Pancreas (tissue), 10 donors: ENCODE measurements at places on chromosomes 4 and X. TPM values are rescaled to one million over a fixed set of nuclear protein-coding genes. Genes with fewer than 3 reads are reported as not detected.

- DNase-seq: no peak
Observed at GRCh38 chr4:86630629-86631028, 36.5 kb downstream of the PTPN13 start.

DNA sequence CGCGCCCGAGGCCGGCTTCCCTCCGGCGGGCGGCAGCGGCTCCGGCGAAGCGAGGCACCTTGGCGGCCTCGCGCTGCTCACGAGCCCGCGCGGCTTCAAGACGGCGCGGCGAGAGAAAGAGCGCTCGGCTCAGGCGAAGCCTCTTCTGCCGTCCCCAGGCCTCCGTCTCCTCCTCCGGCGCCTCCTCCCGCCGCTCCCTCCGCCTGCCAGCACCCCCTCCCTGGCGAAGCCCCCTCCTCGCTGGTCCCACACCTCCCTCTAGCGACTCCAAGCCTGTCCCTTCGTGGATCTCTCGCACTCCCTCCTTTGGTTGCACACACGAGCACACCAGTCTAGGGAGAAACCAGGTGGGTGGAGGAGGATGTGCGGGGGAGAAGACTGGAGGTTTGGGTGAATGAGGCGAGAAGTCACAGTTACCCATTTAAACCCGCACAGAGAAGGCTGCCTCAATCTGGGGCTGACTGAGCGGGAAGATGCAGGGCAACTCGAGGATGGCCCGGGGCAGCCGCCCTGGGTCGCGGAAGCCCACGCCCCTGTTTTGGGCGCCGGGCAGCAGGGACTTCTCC is at the start of gene CAMK2D:
Gene CAMK2D, minus strand, starts transcription at position 119 of the 566 bp plus-strand sequence. CDS start 670 bp downstream, outside the sequence.
- peak; percentile 95 for DNase-seq

GRCh38 chr4:26402458-26402857 is 81.6 kb downstream of the RBPJ start:
- DNase-seq: no peak

DNA sequence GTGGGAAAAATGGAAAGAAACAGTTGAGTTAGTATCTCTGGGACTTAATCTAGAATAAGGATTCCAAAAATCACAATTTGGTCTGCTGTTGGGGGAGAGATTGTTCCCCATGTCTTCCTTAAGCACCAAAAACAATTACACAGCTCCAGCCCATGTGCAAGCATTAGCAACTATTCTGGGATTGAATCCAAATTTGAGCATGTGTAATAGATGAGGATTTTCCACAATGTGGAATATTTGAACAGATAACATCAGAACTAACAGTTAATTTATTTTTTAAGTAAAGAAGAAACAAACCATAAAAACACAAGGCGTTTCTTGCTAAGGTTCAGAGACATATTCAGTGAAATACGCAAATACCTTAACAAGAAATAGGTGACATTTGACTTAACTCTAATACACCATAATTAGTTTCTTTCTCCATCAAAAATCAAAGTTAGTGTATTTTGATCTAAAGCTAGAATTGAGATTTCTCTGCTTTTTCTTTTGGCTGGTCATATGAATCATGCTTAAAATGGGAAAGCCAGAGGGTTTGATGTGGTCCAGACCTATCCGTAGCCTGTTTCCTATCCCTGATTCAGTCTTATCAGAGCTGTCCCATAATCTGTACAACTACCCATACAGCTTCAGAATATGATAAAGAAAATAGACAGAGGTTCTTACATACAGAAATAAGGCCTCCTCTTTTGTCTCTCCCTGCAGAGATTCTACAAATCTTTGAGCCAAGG is 413.4 kb downstream of the PACRGL start:
- no peak for DNase-seq

GRCh38 chr4:970046-970745 is 3.2 kb downstream of the DGKQ start:
- no peak for DNase-seq

DNA sequence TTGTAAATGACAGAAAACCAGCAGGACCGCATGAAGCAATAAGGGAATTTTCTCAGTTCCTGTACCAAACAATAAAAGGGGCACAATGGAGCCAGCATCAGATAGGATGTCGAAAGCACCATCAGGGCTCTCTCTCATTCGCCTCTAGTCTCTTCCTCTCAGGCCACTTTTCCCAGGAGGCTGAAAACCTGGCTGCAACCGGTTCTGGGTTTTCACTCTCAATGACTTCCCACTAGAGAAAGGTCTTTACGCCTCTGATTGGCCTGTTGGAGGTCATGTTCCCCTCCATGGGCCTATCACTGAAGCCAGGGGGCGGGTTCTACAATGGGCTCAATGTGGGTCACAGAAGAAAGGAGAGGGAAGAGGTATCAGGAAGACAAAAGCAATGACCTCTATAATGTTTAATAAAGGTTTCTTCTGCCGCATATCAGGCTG is 29.3 kb downstream of the ZNF827 start:
- no peak for DNase-seq

- DNase-seq: no peak
Observed at GRCh38 chrX:103415068-103415467, 38.7 kb downstream of the BEX3 start.

DNA sequence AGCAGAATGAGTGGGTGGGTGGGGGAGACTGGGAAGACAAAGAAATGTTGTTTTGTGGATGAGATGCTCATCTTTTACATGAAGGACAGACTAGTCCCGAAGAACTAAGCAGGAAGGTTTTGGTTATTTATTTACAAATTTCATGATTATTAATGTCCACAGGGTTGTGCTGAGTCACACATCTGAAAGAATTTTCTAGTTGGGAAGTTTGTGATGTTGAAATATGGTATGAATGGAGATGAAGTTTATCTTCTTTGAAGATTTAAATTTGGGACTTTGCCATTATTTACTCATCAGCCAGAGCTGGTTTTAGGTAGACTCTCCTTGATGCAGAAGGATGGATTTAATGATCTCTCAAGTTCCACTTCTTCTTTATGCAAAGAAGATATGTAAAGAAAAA is 75.5 kb downstream of the MOSPD2 start:
- no peak for DNase-seq

GRCh38 chr4:121053601-121054143 is 18.7 kb downstream of the NDNF start:
- no peak for DNase-seq

- DNase-seq: no peak
Observed at GRCh38 chrX:16839852-16840460, 30.2 kb downstream of the RBBP7 start.

DNA sequence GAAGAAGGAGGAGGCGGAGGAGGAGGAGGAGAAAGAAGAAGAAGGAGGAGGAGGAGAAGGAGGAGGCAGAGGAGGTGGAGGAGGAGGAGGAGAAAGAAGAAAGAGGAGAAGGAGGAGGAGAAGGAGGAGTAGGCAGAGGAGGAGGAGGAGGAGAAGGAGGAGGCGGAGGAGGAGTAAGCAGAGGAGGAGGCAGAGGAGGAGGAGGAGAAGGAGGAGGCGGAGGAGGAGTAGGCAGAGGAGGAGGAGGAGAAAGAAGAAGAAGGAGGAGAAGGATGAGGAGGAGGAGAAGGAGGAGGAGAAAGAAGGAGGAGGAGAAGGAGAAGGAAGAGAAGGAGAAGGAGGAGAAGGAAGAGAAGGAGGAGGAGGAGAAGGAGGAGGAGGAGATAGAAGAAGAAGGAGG is 19.9 kb downstream of the MRFAP1 start:
- DNase-seq: no peak

- no peak for DNase-seq
Observed at GRCh38 chrX:119878740-119879139, 7.1 kb downstream of the NDUFA1 start.

DNA sequence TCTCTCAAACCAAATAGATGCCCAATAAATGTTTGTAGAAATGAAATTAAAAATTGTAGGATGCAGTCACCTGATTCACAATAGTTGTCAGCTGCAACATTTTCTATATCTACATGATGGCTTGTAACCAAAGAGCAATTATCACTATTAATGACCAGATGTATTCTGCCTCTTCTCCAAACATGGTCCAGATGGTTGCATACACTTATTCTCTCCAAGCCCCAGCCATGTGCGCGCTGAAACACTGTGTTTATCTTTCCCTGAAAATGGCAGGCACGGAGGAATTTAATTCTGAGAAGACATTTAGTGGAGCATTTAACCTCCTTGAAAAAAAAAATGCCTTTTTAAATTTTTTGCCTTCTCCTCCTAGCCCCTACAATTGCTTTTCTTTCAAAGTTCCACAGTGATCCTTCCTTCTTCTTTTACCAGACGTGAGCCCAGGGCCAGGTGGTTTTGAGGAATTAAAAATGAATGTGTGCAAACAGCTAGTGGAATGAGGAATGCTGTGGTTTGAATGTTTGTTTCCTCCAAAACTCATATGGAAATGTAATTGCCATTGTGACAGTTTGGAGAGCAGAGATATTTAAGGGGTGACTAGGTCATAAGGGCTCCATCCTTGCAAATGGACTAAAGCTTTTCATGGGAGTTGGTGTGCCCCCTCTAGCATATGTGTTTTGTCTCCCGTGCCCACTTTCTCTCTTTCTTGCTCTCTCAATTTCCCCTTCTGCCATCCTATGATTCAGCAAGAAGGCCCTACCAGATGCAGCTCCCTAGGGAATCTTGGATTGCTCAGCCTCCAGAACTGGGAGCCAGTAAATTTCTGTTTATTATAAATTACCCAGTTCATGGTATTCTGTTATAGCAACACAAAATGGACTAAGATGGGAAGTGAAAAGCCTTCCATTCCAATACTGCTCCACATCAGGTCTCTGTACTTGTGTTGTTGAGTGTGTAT is 136.0 kb downstream of the GABRB1 start:
- no peak for DNase-seq

- no peak for DNase-seq
Observed at GRCh38 chrX:2507196-2507595, 6.4 kb upstream of the DHRSX start.

DNA sequence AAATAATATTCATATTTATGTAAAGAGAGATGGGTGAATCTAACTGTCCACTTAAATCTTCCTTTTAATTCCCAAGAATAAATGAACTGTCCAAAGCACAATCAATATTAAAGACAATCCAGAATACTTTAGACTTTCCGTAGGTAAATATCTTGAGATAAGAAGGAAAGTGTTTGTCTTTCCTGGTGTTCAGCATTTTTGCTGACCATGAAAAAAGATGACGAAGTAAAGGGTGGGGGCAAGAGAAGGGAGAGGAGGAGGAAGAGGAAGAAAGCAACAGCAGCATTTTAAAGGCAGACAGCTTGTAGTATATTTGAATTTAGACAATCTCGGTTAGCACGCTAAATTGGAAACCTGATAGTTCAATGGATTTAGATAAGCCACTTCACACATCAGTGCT is 498.2 kb downstream of the KCNIP4 start:
- no peak for DNase-seq

RAI2 gene
- 5.4 TPM for total RNA-seq

EPGN gene
- 0.24 TPM for total RNA-seq

GIMD1 gene
- total RNA-seq: not detected

CSN3 gene
- not detected for total RNA-seq

GPR34 gene
- total RNA-seq: 0.85 TPM
